Stromal cell of bone marrow (primary cell): ENCODE measurements at places on chromosomes 5 and 9.

DNA sequence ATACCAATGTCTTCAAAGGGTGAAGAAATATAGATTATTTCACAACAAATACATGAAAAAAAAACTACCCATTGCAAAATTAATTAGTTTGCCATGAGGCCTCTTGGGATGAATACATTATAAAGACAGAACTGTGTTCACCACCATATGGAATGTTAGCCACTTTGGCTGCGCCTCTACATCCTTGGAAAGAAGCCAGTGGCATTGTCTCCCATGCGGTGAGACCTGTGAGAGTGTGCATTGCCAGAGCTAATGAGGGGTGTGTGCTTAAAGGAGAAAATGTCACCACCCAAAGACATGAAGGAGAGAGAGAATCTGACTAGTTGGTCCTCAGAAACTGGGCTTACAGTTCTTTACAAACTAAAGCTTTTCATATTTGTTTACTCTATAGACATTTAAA lies 110.6 kb downstream of the PLPPR1 start:
- DNase-seq = no peak

DNA sequence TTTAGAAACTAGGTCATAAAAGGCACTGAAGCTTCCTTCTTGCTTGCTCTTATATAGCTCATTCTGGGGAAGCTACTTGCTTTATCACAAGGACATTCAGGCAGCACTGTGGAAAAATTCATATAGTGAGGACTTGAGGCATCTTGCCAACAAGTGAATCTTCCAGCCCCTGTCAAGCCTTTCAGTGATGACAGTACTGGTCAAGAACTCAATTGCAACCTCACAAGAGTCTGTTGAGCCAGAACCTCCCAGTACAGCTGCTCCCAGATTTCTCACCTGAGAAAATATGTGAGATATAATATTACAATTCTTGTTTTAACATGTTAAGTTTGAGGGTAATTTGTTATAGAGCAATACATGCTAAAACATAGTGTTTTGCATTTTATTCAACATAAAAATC lies 2011.0 kb upstream of the NUDT12 start:
- no peak for DNase-seq

- no peak for DNase-seq
These were observed 28.8 kb downstream of the EPB41L4A start for GRCh38 chr5:112390327-112390726.

DNA sequence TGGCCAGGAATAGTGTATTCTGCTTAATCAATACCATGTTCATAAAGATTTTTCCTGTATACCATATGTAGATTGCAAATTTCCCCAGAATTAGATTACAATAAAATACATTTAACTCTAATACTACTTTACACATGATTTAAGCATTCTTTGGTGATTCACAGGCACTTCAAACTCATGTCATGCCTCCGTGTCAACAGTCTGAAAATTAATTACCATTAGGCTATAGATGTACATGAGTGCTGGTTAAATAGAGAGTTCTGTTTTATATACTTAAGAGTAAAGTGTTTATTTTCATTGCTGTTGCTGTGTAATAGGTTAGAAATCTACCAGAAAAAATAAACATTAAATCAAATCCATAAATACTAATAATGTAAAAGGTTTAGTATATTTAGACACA lies 159.8 kb downstream of the ZSWIM6 start:
- DNase-seq = no peak

- DNase-seq = no peak
These were observed 5.4 kb downstream of the NNT start for GRCh38 chr5:43608406-43608805.

GRCh38 chr5:75040973-75041372 lies 11.4 kb downstream of the GCNT4 start:
- no peak for DNase-seq

GRCh38 chr5:149181732-149182131 lies 40.4 kb downstream of the ABLIM3 start:
- no peak for DNase-seq

- DNase-seq = no peak
These were observed 367.7 kb upstream of the PRR16 start for GRCh38 chr5:120096413-120096812.

DNA sequence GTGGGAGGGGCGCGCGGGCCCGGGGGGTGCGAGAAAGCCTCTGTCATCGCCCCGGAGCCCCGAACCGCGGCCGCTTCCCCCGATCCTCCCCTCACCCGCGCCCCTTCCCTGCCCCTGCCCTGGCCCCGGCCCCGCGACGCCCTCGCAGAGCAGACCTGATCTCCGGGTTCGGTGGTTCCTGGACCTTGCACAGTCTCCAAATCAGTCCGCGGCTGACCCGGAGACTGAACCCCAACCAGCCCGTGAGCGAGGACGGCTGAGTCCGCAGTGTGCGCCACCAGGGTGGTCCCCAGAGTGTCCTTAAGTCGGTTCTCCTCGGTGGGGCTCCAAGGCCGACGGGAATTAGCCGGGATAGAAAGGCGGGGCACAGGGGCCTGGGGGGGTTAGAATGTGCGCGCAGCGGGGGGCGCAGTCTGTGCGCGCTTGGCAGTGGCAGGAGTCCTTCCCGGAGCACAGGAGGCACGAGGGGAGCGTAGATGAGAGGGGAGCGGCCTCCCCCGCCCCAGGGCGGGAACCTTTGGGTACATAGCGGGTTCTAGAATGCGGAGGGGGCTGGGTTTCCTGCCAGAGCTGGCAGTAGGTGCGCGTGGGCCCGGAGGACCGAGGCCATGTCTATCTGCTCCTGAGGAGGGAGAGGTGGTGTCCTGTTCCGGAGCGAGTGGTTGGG lies 779 bp downstream of the PKN3 start:
- DNase-seq = no peak

- DNase-seq = no peak
These were observed 233.3 kb downstream of the PCSK1 start for GRCh38 chr5:96199713-96200183.

DNA sequence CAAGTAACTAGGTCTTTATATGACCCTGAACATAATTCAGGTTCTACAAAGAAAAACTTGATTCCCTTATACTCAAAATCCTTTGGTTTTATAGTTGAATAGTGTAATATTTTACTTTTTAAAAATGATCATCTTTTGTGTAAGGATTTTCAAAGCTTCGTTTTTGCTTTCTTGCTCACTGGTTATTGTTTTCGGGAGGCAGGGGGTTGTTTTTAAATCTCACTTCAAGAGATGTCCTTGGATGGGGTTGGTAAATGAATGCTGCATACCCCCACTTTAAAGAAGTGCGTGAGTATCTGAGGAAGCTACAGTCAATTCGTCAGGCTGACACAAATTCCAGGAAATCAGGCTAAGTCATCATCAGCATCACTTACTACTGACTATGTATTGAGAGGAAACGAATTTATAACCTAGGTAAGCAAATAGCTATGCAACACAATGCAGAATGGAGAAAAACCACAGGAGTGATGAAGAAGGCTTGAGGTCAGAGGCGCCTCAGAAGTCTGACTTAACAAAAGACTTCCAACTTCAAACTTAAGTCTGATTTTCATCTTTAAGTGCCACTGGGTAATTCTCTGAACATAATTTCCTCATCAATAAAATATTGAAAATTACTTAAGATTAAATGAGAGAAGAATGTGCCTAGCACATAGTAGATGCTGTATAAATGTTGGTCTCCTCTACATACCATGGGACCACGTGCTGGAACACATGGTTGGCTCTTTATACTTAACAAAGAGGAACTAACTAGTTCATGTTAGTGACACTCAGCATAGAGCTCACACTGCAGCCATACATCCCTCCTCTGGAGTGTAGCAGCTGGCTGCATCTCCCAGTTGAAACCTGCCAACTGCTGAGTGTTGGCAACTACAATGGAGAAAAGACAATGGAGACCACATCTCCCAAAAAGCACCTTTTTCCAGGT lies 106.0 kb upstream of the KIF2A start:
- DNase-seq = no peak

DNA sequence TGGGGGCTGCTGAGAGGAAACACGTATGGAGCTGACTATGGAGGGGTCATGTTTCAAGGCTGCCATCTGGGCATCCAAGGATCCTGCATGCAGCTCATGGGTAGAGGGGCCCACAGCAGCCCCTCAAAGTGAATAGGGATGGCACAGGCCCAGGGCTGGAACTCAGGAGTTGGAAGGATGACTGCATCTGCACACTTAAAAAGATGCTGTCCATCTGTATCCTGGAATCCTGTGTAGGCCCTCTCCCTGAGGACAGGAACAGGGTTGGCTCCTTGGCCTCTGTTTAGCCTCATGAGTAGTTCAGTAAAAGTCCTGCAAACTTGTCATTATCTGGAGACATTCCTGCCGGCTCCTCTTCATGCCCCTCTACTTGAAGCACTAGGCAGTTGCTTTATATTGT lies 4.0 kb downstream of the BNIP1 start:
- DNase-seq = no peak

- DNase-seq = no peak
These were observed 3.0 kb downstream of the NUDT2 start for GRCh38 chr9:34332076-34332964.

- peak; percentile 49 for DNase-seq
These were observed 40.0 kb upstream of the CDK5RAP2 start for GRCh38 chr9:120619751-120620655.

DNA sequence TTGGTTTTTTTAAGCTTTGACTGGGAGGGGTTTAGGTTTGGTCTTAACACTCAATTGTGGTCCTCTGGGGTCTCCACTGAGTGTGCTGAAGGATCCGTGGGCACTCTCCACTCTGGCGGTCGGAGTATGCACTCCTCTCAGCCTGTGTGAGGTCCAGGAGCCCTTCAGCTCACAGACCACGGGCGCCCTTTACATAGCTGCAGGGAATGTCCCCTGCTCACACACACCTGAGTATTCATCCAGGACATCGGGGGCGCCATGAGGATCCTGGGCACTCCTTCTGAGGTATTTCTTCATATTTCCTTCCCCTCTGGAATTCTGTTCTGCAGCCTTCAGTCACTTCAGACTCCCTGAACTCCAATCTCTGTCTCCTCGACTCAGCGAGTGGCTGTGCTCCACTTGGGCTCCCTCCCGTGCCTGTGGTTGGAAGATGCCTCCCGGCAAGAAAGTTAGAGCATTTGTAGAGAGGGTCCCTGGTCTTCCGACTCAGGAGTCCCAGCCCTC lies 12.5 kb downstream of the TRIP13 start:
- DNase-seq = no peak

DNA sequence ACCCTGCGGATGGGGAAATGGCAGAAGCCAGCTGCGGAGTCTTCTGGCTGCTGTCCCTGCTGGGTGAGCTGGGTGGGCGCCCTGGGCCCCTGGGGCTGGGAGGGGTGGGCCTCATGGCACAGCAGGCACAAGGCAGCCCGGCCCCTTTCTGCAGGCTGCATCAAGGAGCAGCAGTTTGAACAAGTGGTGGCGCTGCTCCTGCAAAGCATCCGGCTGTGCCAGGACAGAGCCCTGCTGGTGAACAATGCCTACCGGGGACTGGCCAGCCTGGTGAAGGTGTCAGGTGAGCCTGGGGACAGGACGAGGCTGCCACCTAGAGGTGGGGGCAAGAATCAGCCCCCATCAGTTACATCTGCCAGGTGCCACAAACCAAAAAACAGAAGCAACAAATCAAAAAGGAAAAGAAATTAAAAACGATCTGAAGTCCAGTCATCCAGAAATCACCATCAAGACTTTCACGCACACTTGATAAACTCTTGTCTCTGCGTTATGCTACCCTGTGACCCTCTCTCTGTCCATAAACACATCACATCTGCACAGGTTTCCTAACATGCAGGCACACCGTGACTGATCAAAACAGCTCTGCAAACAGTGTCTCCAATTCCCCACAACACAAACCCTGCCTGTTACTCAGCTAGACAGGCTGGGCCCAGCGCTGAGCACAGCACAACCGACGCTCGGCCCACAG lies 13.9 kb downstream of the REXO4 start:
- DNase-seq = no peak

GRCh38 chr9:26131886-26132285 lies 453.6 kb upstream of the TUSC1 start:
- DNase-seq = peak; percentile 68

DNA sequence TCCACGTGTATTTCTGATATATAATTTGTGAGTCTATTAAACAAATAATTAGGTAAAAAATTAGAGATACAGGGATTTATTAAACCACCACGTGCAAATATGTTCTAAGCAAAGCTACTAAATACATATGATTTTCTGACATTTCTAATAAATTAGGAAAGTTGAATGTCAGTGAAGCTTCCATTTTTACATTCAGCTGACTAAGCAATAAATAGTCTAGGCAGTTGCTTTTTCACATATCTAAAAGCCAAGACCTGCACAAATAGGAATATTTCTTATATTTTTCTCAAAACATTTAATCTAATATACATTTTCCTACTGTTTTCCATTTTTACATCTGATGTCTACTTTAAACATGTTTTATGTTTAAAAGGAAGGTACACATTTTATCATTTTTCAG lies 322.6 kb upstream of the EFNA5 start:
- DNase-seq = no peak

GRCh38 chr9:16364347-16364746 lies 506.1 kb downstream of the BNC2 start:
- DNase-seq = no peak

DNA sequence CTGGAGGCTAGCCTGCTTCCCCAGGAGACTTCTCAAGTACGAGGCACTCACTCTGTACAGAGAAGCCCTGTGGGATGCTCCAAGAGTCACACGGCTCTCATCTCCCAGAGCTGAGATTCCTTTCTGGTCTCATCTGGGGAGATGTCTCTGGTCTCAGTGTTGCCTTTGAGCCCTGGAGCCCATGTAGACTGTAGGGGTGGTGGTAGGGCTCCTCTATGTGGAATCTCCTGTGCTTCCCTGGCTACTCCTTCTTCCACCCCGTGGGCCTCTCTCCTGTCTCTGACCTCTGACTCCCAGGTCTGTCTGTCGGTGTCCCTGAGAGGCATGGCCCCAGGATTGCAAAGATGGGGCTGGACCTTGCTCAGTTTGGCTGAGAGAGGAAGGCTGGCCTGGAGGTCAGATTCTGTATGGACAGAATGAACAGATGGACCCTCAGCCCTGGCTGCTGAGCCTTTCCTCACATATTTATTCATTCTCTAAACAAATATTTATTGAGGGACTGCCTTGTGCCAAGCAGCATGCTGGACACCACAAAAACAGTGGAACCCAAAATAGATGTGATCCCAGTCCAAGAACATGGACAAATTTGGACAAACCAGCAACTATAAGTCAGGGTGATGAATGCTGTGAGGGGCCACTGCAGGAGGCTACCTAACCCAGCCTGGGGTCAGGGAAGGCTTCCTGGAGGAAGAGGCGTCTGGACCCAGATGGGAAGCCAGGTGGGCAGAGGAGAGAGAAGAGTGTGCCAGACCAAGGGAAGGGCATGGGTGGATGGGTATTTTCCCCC lies 2.6 kb downstream of the CCL19 start:
- no peak for DNase-seq
